ENCODE measurements at places on chromosomes 4 and X. TPM values are rescaled to one million over a fixed set of nuclear protein-coding genes. Genes with fewer than 3 reads are reported as not detected.

CXCR3 gene
- total RNA-seq, result not detected

ARHGAP36 gene
- not detected for total RNA-seq

SATL1 gene
- not detected for total RNA-seq

MAGEA9B gene
- not detected for total RNA-seq

LUZP4 gene
- total RNA-seq, result not detected

AMBN gene
- total RNA-seq, result not detected

ZDHHC15 gene
- 0.27 TPM for total RNA-seq

ODAPH gene
- total RNA-seq, result not detected

Measured in esophagus squamous epithelium (tissue), 5 donors.